ENCODE measurements at places on chromosomes 6 and 20.

- DNase-seq = no peak
These were observed at the start of gene MYO6 for GRCh38 chr6:75748743-75749538. Gene MYO6 (plus strand): TSS chr6:75749239. CDS start chr6:75817548, 68,309 bp downstream.

DNA sequence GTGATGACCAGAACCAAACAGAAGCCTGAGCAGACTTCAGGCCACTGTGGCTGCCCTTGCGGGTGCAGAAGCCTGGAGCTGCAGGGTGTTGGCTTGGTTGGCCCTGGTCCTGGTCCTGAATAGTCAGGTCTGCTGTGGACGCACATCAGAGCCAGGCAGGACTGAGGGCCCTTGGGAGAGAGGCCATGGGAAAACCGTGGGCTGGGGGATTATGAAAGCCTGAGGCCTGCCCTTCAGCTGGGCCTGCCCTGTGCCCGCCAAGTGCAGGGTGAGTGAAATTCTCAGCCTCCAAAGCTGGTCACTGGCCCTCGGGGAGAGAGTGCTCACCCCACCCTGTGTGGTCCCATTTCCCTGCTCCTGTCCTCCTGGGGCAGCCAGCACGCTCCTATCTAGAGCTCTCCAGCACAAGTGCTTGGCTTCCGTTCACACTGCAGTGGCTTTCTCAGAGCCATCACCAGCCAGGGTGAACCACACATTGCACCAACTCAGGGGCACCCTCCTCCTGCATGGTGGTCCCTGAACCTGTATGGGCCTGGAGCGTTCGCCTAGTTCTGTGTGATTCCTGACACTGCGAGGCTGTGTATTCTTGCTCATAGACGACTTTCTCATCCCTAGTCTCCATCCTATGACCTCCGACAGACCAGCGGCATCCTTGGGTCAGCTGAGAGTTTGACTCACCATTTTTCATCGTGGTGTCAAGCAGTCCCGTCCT lies 146.1 kb downstream of the TTLL2 start:
- no peak for DNase-seq

GRCh38 chr6:24936641-24937317 lies 1.0 kb upstream of the RIPOR2 start:
- no peak for DNase-seq

DNA sequence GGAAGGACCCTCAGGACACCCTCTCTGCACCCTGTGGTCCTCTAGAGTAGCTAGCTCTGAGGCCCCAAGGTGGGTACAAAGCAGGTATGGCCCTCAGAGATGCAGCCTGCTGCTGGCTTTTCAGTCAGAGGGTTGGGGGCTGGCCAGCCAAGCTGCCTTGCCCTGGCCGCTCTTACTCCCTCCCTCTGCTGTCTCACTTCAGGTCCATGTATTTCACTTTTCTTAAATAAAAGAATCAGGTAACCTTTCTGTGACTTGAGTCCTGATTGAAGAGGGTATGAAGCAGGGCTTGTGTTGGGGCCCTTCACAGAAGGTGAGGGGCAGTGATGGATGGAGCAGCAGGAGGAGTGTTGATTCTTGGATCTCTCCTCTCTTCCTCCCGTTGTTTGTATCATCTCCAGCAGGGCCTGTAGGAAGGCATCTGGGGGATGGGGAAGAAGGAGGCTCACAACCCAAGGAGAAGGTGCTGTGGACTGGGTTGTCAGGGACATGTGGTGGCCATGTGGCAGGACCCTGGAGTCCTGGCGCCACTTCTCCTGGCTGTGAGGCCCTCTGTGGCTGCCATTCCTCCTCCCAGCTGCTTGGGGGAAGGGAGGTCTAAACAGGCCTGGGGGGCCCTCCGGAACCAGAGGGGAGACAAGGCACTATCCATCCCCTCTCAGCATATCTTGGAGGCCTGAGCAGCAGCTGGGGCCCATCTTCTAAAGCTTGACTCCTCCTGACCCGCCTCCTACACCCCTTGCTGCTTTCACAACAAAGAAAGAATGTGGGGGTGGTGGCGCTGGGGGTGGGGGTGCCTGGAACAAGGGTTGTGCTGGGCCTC lies 1.1 kb upstream of the PTK7 start:
- DNase-seq = no peak

DNA sequence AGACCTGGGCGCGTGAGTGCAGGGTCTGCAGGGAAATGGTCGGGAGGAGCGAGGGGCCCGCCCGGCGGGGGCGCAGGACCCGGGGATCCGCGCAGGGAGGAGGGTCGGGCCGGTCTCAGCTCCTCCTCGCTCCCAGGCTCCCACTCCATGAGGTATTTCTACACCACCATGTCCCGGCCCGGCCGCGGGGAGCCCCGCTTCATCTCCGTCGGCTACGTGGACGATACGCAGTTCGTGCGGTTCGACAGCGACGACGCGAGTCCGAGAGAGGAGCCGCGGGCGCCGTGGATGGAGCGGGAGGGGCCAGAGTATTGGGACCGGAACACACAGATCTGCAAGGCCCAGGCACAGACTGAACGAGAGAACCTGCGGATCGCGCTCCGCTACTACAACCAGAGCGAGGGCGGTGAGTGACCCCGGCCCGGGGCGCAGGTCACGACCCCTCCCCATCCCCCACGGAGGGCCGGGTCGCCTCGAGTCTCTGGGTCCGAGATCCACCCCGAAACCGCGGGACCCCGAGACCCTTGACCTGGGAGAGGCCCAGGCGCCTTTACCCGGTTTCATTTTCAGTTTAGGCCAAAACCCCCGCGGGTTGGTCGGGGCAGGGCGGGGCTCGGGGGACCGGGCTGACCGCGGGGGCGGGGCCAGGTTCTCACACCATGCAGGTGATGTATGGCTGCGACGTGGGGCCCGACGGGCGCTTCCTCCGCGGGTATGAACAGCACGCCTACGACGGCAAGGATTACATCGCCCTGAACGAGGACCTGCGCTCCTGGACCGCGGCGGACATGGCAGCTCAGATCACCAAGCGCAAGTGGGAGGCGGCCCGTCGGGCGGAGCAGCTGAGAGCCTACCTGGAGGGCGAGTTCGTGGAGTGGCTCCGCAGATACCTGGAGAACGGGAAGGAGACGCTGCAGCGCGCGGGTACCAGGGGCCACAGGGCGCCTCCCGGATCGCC lies 54.2 kb upstream of the HLA-A start:
- DNase-seq = peak; percentile 63

DNA sequence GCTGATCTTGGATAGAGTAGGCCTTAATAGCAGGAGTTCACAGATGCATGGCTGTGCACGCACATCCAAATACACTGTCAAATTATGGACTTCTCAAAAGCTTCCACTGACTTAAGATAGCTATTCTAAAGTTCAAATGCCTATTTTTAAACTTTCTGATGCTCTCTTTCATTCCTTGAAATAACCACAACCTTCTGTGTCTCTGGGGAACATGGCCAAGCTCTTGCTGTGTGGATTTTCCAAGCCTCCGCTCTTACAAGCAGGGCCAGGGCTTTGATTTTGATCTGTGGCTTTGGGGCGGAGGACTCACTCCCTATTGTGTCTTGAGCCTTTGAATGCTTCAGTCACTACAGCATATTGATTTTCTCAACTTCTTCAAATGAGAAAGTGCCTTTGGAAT lies 35.7 kb upstream of the SNRPB2 start:
- no peak for DNase-seq

DNA sequence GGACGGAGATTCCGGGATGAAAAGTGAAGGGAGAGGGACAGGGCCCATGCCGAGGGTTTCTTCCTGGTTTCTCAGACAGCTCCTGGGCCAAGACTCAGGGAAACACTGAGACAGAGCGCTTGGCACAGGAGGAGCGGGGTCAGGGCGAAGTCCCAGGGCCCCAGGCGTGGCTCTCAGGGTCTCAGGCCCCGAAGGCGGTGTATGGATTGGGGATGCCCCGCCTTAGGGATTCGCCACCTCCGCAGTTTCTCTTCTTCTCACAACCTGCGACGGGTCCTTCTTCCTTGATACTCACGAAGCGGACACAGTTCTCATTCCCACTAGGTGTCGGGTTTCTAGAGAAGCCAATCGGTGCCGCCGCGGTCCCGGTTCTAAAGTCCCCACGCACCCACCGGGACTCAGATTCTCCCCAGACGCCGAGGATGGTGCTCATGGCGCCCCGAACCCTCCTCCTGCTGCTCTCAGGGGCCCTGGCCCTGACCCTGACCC lies 55.0 kb upstream of the HLA-A start:
- DNase-seq = no peak

GRCh38 chr20:60430516-60431001 lies 472.3 kb downstream of the CDH26 start:
- DNase-seq = no peak

- no peak for DNase-seq
These were observed 59.6 kb downstream of the EFCAB8 start for GRCh38 chr20:32918296-32918695.

GRCh38 chr20:1588533-1589460 lies 31.0 kb downstream of the SIRPB1 start:
- DNase-seq = no peak

DNA sequence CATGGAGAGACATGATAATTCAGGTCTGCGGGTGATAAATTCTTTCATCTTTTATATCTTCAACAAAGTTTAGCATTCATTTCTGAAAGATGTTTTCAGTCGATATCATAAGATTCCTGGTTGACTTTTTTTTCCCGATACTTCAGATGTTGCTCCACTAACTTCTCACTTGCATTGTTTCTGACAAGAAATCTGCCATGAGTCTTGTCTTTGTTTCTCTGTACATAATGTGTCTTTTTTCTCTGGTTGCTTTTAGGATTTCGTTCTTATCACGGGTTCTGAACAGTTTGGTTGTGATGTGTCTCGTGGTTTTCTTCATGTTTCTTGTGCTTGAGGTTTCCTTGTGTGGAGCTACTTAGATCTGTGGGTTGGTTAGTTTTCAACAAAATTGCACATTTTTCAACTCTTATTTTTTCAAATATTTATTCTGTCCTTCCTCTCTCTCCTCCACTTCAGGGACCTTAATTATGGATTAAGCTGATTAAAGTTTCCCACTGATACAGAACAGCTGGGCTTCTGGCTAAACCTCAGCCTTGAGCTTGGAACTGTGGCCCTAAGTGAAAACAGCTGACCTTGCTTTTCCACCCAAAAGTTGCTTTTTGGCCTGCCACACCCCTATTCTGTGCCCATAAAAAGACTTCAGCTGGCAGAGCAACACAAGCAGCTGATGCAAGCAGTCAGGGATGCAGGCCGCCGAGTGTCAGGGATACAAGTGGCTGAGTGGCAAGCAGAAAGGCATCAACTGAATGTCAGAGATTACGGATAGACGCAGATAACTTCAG lies 97.9 kb upstream of the SNX9 start:
- no peak for DNase-seq

GRCh38 chr20:3276680-3277015 lies 37.7 kb upstream of the SLC4A11 start:
- DNase-seq = no peak

- no peak for DNase-seq
These were observed 46.2 kb upstream of the MDGA1 start for GRCh38 chr6:37743926-37744325.

GRCh38 chr20:7503501-7503900 lies 436.8 kb downstream of the HAO1 start:
- DNase-seq = no peak

- no peak for DNase-seq
These were observed 54.0 kb upstream of the EYA4 start for GRCh38 chr6:133187114-133187513.
